ENCODE measurements at places on chromosomes 5 and 9.

DNA sequence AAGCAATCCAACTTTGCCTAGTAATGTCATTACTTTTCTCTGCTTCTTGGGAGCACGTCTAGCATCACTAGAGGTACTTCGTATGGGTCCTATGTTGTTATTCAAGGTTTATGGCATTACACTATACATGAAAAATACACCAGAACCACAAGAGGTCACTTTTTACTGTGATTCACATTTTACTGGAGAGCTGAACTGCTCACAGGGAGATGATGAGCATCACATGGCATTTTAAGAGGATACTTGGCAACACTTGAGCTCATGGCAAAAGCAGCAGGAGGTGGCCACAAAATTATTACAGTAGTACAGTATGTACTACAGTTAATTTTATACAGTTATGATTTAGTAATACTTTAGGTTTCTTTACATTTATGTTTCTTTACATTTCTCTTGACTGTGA lies 223.4 kb downstream of the PARP8 start:
- no peak for DNase-seq

- no peak for DNase-seq
Measured at GRCh38 chr9:15205632-15206420, 101.2 kb downstream of the TTC39B start.

DNA sequence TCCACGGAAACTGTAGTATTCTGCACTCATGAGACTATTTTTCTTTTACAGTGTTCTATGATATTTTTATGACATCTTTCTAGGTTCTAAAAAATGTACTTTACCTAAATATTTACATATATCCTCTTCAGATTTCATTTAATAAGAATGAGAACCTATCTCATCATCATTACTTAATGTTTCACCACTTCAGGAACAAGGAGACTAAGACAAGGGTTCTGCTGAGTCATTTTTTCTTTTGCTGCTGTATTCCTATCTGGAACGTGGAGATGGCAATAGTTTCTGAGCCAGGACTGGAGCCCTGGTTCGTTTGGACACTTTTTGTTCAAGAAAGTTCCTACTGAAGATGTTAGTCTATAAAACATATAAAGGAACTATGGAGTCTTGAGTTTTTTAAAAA lies 258.2 kb upstream of the MAP3K1 start:
- DNase-seq: no peak

DNA sequence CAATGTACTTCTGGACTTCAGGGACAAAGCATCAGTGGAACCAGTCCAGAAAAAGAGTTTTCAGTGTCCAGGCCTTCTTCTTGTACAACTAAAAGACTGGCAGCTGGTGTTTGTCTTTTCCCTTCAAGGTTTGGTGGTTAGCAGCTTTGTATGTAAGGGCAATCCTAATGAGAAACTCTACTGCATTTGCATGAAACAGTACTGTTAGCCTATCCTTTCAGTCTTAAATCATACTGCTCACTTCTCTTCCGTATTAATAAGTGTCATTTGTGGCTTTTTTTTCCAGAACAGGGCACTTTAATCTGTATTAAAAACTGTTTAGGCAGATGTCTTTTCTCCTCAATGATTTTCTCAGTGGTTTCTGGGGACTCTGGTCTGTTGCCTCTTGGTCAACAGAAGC lies 48.9 kb downstream of the FAM174A start:
- no peak for DNase-seq

DNA sequence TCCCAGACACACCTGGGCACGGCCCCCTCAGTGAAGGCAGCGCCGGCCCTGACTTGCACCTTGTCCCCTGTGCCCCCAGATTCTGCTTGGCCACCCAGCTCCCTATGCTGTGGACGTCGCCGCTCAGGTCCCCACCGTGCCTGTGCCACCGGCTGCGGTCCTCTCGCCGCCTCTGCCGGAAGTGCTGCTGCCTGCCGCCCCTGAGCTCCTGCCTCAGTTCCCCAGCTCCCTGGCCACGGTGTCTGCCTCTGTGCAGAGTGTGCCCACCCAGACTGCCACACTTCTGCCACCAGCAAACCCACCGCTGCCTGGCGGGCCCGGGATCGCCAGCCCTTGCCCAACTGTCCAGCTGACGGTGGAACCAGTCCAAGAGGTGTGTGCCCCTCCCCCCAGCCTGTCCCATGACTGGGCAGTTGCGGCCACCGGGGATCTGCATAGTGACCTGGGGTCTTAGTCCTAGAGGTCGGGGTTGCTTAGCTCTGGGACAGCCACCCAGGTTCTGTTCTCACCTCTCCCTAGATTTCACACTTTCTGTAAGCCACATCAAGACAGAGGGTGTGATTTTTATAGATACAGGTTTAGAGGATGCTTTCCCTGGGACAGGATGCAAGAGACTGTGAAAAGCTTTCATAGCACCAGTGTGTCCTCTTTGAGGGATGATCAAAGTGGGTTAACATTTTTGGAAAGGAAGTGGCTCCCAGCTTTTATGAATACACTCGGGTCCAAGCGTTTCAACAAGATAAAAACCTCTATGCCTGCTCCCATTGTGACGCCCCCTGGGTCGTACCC lies 78.0 kb downstream of the WNK2 start:
- DNase-seq: no peak

DNA sequence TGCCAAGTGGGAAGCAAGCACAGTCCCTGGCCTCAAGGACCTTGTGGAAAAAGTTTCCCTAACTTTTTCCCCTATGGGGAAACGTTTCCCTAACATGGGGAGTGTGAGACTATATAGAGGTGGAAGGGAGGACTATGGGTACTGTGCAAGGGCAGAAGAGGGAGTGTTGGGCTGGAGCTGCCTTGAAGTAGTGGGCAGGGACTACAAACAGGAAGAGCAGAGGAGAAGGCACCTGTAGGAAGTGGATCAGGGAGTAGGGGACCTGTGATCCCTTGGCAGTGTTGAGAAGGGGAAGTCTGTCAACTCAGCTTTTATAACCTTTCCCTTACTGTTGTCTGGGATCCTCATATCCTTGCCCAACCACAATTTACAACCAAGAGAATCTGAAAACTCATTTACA lies 1.4 kb downstream of the CMYA5 start:
- no peak for DNase-seq
